CD4-positive, alpha-beta T cell treated with Interferon alpha-2 for 1 hour (primary cell): ENCODE measurements at places on chromosomes 16 and 17.

- DNase-seq = no peak
These were observed 60.0 kb downstream of the CLEC16A start for GRCh38 chr16:11004351-11004750.

GRCh38 chr17:6328279-6328678 lies 106.6 kb downstream of the AIPL1 start:
- no peak for DNase-seq

- DNase-seq = peak; percentile 99
These were observed at the start of gene KPNB1 for GRCh38 chr17:47649153-47649971. KPNB1 (plus strand) TSS chr17:47649919; CDS start chr17:47650245, 326 bp downstream.

DNA sequence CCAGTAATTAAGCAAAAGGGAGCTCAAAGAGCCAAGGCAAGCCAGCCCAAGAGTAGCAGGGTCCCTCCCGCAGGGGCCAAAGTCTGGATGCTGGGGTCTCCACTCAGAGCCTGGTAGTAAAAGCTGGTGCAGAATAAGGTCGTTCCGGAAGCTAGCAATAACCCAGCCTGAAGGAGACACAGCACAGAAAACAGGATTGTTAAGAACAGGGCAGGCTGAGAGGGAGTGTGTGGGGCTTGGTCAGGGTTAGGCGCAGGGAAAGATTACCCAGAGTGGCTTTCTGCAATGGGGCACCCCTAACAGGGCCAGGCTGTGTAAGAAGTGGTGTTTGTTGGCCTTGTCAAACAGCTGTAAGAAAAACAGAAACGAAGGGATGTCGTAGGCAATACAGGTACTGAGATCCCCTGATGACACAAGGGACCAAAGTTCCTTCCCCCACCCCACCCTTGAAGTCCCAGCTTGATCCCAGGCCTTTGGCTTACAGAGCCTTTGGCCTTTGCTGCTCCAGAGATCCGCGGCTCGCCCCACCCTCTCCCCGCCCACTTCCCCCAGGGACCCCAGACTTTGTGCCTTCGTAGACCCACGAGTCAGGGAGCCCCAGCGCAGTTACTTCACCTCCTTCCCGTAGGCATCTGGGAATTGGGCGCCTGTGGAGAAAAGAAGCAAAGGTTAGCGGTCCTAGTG lies 712 bp downstream of the TMEM256 start:
- DNase-seq = peak; percentile 23

DNA sequence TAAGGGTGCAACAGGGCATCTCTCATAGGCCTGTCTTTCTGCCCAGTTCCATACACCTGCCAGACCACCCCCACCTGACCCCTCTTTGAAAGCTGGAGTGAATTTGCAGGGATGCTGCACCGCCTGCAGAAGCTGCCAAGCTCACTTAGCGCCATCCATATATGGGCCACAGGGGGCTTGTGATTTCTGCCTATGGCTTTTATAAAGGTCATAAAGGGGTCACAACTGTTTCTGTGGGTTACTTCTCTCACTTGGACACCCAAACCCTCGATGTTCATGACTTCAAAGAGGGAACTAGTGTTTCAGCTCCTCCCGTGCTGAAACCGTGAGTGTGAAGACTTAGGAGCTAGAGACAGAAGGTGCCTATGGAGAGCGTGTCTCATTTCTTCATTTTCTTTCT lies 23.9 kb upstream of the MEAK7 start:
- DNase-seq = no peak

DNA sequence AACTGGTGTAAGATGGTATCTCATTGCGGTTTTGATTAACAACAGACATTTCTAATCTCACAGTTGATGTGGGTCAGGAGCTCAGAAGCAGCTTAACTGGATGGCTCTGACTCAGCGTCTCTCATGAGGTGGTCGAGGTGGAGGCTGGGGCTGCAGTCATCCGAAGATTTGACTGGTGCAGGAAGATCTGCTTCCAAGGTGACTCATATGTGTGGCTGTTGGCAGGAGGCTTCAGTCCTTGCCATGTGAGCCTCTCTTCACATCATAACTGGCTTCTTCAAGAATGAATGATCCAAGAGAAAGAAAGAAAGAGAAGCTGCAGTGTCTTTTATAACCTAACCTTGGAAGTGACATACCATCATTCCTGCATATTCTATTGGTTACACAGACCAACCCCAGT lies 376.1 kb downstream of the SEC14L1 start:
- DNase-seq = no peak

- DNase-seq = no peak
These were observed 170.7 kb downstream of the CDH11 start for GRCh38 chr16:64951193-64951592.

DNA sequence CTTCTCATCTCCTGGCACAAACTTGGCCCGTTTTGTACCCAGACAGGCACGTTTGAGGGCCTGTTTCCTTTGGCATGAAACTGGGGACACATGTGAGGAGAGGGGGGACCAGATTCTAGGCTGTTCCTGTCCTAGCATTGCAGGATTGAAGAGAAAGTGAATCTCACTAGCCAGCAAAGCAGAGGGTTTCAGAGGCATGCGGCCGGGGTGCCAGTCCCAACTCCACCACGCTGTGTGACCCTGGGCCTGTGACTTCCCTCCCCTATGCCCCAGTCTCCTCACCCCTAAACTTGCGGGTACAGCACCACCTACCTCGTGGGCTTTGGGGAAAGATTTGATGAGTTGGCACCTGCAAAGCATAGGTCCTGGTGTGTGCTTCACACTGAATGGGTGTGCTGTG lies 53.5 kb upstream of the CIBAR2 start:
- no peak for DNase-seq

DNA sequence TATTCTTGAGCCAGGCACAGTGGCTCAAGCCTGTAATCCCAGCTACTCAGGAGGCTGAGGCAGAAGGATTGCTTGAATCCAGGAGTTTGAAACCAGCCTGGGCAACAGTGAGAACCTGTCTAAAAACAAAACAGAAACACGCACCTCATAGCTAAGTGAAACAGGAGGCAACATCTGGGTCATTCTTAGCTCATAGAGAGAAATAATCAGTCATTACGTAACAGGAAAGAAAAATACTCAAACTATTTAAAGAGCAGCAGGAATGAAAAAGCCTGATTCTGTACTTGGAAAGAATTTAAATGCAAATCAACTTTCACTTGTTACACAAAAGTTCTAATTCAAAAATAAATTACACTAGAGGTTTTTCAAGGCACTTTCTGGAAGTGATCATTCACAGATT lies 17.2 kb downstream of the CHCT1 start:
- DNase-seq = no peak
